ENCODE measurements at places on chromosomes 7 and 10.
A peak's percentile ranks its signal among the peaks of the same experiment; 100 is the strongest.

DNA sequence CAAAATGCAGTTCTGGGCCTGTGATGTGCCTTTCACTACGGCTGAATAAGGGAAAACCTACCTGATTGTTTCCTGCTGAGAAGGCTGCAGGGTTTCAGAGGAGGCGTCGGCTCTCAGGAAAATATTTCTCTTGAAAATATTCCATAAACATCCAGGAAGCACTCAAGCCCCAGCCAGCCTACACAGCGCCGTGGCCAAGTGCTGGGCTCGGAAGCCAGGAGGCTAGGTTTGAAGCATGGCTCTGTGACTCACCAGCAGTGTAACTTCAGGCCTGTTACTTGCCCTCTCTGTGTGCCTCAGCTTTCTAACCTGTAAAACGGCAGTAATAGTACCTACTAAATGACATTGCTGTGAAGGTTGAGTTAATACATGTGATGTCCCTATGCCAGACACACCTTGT is 399.1 kb downstream of the GATA3 start:
- no peak for DNase-seq
- H3K27ac ChIP-seq: peak overlapping the region; percentile 63
- no peaks in the 10 kb centered on the region for H3K36me3 ChIP-seq
- no peaks in the 10 kb centered on the region for H3K27me3 ChIP-seq

DNA sequence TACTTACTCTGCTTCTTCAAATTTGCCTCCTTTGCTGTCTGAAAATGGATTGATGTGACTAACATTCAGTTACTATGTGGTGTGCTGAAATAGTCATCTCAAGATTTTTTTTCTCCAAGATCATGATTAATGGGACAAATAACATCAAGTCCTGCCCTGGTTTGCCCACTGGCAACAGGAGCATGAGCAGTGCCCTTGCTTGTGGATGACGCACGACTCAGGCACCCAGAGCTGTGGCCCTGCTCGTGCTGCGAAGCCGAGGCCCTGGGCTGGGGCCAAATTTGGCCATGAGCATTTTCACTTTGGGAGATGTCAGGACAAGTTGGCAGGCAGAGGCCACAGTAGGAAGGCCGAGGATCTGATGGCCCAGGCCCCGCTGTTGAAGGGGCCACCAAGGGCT is 239.8 kb upstream of the IGFBP3 start:
- H3K4me1 ChIP-seq: no peaks in the 10 kb centered on the region
- H3K27me3 ChIP-seq: no peaks in the 10 kb centered on the region
- no peak overlapping the region for H3K4me3 ChIP-seq
- no peaks in the 10 kb centered on the region for H3K36me3 ChIP-seq
- no peak for DNase-seq

GRCh38 chr7:117731455-117731854 is 141.8 kb downstream of the CTTNBP2 start:
- H3K4me3 ChIP-seq: no peak overlapping the region
- no peaks in the 10 kb centered on the region for H3K4me1 ChIP-seq
- H3K36me3 ChIP-seq: no peaks in the 10 kb centered on the region
- H3K27ac ChIP-seq: no peak overlapping the region
- no peak for DNase-seq

DNA sequence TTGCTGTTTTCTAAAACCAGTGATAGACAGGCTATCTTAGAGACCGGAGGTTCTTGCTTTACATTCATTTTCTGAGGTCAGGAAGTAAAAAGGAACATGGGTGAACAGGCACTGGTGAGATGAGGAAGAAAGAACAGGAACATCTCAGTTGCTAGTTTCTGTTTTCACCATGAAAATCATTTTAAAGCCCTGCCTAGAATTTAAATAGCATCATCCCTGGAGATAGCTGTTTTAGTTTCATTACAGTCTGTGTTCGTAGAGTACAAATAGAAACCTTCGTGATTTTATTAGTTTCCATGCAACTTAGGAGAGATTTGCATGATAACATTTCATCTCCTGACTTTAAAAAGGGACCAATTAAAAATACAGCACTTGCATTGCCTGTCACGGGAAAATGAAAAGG is 14.7 kb downstream of the KCNMA1 start:
- no peaks in the 10 kb centered on the region for H3K36me3 ChIP-seq
- H3K4me3 ChIP-seq: peak overlapping the region; percentile 7

GRCh38 chr10:78688901-78689583 is 379.7 kb upstream of the ZMIZ1 start:
- H3K36me3 ChIP-seq: no peaks in the 10 kb centered on the region
- peaks cover 24% of the 10 kb centered on the region for H3K4me1 ChIP-seq
- no peak for DNase-seq
- H3K4me3 ChIP-seq: peak overlapping the region; percentile 26
- H3K27ac ChIP-seq: peak overlapping the region; percentile 81

GRCh38 chr10:100927266-100927665 is 14.5 kb downstream of the SLF2 start:
- peaks cover 36% of the 10 kb centered on the region for H3K36me3 ChIP-seq
- no peaks in the 10 kb centered on the region for H3K27me3 ChIP-seq
- DNase-seq: no peak
- no peaks in the 10 kb centered on the region for H3K4me1 ChIP-seq

DNA sequence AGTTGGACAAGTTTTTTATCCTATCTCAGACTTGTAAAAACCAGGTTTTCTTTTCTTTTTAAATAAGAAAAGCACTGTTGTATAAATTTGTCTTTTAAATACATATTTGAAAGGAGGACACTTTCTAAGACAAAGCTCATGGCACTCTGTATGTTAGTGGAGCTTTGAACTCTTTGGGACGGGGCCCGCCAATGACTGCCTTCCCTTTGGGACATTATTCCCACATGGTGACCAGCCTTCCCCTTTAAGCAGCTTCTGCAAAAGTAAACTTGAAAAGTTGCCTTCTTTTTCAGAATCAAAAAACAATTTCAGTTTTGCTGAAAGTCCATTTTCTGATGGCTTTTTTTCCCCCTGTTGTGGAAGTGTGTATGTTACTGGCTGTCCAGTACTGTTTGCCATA is 1.8 kb downstream of the CUX1 start:
- H3K27ac ChIP-seq: no peak overlapping the region
- no peak overlapping the region for H3K4me3 ChIP-seq
- H3K4me1 ChIP-seq: peaks cover 14% of the 10 kb centered on the region
- DNase-seq: no peak
- H3K27me3 ChIP-seq: no peaks in the 10 kb centered on the region
